Neural crest cell (in vitro differentiated cells): ENCODE measurements at places on chromosomes 4 and X. TPM values are rescaled to one million over a fixed set of nuclear protein-coding genes. Genes with fewer than 3 reads are reported as not detected.

GRCh38 chr4:41475402-41475801, 62.6 kb upstream of the LIMCH1 start:
- no peak for DNase-seq

DNA sequence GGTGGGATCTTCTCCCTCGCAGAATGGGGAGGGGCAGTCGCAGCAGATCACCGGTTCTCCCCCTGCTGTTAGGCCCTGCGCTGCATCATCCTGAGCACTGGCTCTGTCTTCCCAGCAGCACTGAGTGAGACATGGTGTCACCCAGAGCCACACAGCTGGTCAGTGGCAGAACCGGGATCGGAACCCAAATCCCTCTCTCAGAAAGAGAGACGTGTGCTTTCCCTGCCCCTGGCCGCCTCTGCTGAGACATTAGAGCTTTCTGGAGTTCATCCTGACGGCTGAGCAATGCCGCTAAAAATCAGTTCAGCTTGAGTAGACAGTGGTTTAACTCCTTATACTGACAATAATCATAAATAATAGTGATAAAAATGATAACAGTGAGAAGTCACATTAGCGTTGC, 87.9 kb downstream of the EVC start:
- no peak for DNase-seq

DNA sequence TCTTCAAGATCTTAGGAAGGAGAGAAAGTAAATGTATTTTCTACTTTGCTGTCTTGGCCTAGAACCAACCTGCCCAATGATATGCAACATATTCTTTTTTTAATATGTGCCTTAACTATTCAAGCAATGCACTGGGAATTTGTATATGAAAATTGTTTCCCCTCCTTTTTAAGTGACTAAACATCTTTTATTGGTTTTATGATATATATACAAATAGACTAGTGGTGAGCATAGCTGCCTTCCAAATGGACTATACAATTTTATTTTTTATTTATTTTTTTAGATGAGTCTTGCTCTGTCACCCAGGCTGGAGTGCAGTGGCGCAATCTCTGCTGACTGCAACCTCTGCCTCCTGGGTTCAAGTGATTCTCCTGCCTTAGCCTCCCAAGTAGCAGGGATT, 10.3 kb downstream of the NOCT start:
- no peak for DNase-seq

- DNase-seq, result no peak
These were observed 66.9 kb downstream of the GALNTL6 start for GRCh38 chr4:171880136-171880535.

GRCh38 chr4:112589206-112589605, 47.5 kb downstream of the ZGRF1 start:
- DNase-seq, result no peak

DNA sequence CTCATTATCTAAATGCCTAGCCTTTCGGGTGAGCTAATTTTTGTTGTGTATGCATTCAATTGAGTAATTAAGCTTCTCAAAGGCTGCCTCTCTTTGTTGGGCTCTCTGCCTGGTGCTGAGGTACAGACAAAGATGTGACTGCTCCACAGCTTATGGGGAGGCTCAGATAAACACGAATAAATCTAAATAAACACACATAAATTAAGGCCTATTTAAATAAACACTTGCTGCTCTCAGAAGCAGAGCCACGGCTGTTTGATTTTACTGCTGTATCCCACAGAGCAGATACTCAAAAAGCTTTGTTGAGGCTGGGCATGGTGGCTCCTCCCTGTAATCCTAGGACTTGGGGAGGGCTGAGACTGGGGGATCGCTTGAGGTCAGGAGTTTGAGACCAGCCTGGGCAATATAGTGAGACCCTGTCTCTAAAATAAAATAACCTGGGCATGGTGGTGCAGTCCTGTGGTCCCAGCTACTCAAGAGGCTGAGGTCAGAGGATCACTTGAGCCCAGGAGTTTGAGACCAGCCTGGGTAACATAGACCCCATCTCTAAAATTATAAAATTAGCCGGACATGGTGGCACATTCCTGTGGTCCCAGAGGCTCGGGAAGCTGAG, 8.4 kb upstream of the CD99 start:
- no peak for DNase-seq

DNA sequence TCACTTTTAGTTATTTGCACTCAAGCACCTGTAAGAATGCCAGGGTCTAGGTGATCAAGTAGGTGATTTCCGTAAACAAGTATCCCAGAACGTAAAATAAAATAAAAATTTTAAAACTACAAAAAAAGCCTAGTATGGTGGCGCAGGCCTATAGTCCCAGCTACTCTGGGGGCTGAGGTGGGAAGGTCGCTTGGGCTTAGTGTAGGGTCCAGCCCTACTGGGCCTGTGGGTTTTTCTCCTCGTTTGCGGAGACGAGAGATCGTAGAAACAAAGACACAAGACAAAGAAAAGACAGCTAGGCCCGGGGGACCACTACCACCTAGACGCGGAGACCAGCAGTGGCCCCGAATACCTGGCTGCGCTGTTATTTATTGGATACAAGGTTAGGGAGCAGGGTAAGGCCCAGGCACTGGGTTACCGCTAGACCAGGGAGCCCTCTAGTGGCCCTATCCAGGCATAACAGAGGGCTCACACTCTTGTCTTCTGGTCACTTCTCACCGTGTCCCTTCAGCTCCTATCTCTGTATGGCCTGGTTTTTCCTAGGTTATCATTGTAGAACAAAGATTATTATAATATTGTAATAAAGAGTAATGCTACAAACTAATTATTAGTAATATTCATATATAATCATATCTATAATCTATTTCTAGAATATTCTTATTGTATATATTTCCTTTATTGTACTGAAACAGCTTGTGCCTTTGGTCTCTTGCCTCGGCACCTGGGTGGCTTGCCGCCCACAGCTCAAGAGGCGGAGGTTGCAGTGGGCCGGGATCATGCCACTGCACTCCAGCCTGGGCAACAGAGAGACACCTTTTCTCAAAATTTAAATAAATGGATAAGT, 38.4 kb downstream of the SAGE1 start:
- peak; percentile 52 for DNase-seq

DNA sequence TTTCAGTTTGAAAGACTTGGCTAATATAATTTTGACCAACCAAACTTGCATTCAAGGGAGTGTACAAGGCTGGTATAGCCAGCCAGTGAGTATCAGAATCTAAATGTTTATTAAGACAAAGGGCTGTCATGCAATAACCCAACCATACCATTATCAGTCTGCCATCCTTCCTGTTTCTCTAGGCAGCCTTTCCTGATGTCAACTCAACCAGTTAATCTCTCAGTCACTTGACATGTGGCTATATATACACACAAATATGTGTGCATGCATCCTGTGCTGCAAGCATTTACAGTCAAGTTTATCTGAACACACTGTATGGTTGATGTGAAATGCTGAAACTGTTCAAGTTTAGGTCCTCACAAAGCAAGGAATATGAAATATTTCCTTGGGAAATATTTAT, 17.2 kb downstream of the BTK start:
- DNase-seq, result no peak

- no peak for DNase-seq
These were observed 185.7 kb upstream of the NRK start for GRCh38 chrX:105636667-105637066.

- no peak for DNase-seq
These were observed 13.2 kb downstream of the RUFY3 start for GRCh38 chr4:70734971-70735370.

- no peak for DNase-seq
These were observed 24.9 kb downstream of the LHFPL1 start for GRCh38 chrX:112654871-112655270.

DNA sequence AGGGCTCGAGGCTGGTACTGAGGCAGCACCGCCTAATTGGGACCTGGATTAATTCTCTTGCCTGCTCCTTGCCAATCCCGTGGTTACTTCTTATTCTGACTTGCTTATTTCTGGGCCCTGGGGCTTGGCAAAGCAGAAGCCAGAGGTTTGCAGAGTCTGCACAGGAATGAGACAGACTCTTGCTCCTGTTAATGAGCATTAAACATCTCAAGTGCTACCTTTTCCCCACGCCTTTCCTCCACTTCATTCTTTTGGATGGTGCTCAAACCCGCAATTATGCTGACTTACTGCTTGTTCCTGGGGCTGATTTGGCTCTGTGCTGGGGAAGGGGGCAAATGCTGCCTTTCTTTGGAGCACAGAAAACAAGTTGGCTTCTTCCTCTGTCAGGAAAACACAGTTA, 16.5 kb upstream of the STOX2 start:
- DNase-seq, result no peak

DNA sequence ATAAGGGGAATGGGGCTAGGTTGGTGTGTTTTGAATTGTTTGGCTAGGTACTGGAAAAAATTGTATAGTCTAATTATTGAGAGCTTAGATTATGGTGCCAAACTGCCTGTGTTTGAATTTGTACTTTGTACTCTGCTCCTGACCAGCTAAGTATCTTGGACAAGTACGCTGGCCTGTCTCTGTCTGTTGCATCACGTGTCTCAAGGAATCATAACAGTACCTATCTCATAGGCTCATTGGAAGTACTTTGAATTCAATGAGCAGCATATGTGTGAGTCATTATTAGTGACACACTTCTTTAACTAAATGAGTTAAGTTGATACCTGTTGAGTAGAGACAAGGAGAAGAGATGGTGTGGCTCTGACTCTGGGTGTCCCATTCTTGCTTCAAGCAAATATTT, 69.5 kb upstream of the MND1 start:
- DNase-seq, result no peak

DNA sequence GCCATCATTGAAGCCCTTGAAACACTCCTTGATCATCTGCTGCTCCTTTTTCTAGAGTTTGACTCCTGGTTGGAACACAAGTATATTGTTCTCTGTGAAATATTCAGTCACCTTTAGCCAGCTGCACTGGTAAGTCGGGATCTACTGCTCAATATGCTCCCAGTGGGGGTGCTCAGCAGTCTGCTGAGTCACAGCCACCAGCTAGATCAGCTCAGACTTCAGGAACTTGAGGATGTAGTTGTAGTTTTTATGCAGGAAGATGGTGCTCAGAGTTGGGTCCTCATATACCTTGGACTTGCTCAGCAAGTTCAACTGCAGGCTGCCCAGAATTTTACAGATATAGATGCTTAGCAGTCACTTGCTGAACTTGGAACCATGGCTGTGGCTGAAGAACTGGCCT, 202.5 kb upstream of the RPL34 start:
- DNase-seq, result no peak

DNA sequence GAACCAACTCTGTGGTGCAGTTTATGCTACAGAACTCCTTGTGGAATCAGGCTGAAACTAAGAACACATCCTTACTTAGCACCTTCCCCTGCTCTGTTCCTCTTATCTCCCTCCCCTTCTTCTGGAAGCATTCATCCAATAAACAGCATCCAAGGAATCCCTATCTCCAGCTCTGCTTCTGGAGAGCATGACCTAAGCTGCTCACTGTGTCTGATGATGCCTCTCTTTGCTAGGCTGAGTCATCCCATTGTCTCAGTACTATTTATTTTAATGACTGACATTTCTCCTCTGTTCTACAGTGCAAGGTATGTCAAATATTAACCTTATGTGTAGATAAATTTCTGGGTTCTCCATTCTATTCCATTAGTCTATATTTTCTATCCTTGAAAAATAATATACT, 71.2 kb downstream of the BEND2 start:
- DNase-seq, result no peak

DNA sequence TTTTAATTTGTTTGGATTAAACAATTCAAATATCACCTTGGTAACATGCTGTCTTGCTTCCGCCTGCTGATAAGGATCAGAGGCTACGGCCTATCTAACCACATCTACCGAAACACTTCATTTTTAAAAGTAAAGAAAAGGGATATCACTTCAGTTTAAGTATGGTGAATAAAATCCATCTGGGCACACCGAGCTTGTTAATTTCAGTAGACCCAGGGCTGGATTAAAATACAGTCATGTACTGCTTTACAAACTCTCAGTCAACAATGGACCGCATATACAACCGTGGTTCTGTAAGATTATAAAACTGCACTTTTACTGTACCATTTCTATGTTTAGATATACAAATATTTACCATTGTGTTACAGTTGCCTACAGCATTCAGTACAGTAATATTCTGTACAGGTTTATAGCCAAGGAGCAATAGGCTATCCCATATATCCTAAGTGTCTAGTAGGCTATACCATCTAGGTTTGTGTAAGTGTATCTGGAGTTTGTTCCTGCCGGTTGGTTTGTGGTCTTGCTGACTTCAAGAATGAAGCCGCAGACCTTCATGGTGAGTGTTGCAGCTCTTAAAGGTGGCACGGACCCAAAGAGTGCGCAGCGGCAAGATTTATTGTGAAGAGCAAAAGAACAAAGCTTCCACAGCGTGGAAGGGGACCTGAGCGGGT, 40.0 kb downstream of the SEPTIN11 start:
- DNase-seq, result no peak

The RHOXF2 gene
- total RNA-seq, result not detected in 2 replicates

The MSANTD1 gene
- 1.2 TPM in 2 replicates for total RNA-seq

The GAGE13 gene
- not detected in 2 replicates for total RNA-seq

The TMEM255A gene
- 0.70 and 0.91 TPM in 2 replicates for total RNA-seq

The MAEA gene
- 72.1 and 74.0 TPM in 2 replicates for total RNA-seq

The PCDH18 gene
- total RNA-seq, result 65.7 and 67.4 TPM in 2 replicates

The SH3TC1 gene
- total RNA-seq, result 2.5 and 2.7 TPM in 2 replicates

The SPARCL1 gene
- 7.8 and 8.6 TPM in 2 replicates for total RNA-seq

The APELA gene
- total RNA-seq, result 0.18 and 0.56 TPM in 2 replicates

The CT45A10 gene
- total RNA-seq, result not detected in 2 replicates

The PDE5A gene
- 13.9 and 15.4 TPM in 2 replicates for total RNA-seq

The ARHGEF6 gene
- total RNA-seq, result 2.7 and 3.0 TPM in 2 replicates

The TCEANC gene
- 3.7 and 4.6 TPM in 2 replicates for total RNA-seq
